ENCODE measurements at places on chromosomes 2 and 18. TPM values are rescaled to one million over a fixed set of nuclear protein-coding genes. Genes with fewer than 3 reads are reported as not detected.

DCAF17 gene
- 17.2 TPM for total RNA-seq

EVX2 gene
- not detected for total RNA-seq

FAM161A gene
- 2.6 TPM for total RNA-seq

GLI2 gene
- total RNA-seq = 14.0 TPM

WDR33 gene
- 15.8 TPM for total RNA-seq

CYP27A1 gene
- total RNA-seq = 4.7 TPM

RAD51AP2 gene
- total RNA-seq = under 0.01 TPM

EFEMP1 gene
- total RNA-seq = 658 TPM

FEV gene
- total RNA-seq = not detected

ATP6V1C2 gene
- 0.14 TPM for total RNA-seq

RFX8 gene
- total RNA-seq = 3.1 TPM

ICOS gene
- total RNA-seq = not detected

CYBRD1 gene
- total RNA-seq = 95.3 TPM

UGT1A3 gene
- total RNA-seq = not detected

OR6B2 gene
- not detected for total RNA-seq

DOK6 gene
- total RNA-seq = 0.66 TPM

CPLX4 gene
- not detected for total RNA-seq

ZNF804A gene
- total RNA-seq = 5.2 TPM

VAMP8 gene
- total RNA-seq = 14.0 TPM

SRD5A2 gene
- total RNA-seq = not detected

TCF23 gene
- total RNA-seq = not detected

RPRM gene
- not detected for total RNA-seq

LYG2 gene
- not detected for total RNA-seq

IL1B gene
- 183 TPM for total RNA-seq

MYO3B gene
- under 0.01 TPM for total RNA-seq

KIF1A gene
- not detected for total RNA-seq

ABCB11 gene
- total RNA-seq = not detected

GAREM1 gene
- total RNA-seq = 0.72 TPM

IL36RN gene
- under 0.01 TPM for total RNA-seq

PIEZO2 gene
- 23.2 TPM for total RNA-seq

PDE11A gene
- total RNA-seq = 0.43 TPM

TTC39C gene
- total RNA-seq = 21.2 TPM

GCG gene
- total RNA-seq = not detected

FOXI3 gene
- total RNA-seq = not detected

UGT1A8 gene
- total RNA-seq = not detected

MYCN gene
- 2.1 TPM for total RNA-seq

CRYGC gene
- total RNA-seq = not detected

VAMP5 gene
- total RNA-seq = 22.8 TPM

CCDC93 gene
- total RNA-seq = 26.2 TPM

SOX11 gene
- under 0.01 TPM for total RNA-seq

UNC80 gene
- not detected for total RNA-seq

SMIM21 gene
- not detected for total RNA-seq

CFAP65 gene
- total RNA-seq = not detected

CACNB4 gene
- under 0.01 TPM for total RNA-seq

CAVIN2 gene
- total RNA-seq = 18.6 TPM

SLC5A7 gene
- not detected for total RNA-seq

C2orf80 gene
- total RNA-seq = not detected

REG3G gene
- not detected for total RNA-seq

SAG gene
- total RNA-seq = not detected
